ENCODE measurements at places on chromosomes 13 and 19.
A peak's percentile ranks its signal among the peaks of the same experiment; 100 is the strongest.

GRCh38 chr13:40315416-40316064 is 350.9 kb downstream of the FOXO1 start:
- no peak for DNase-seq

- no peak for DNase-seq
Measured at GRCh38 chr19:18418483-18419194, 559 bp upstream of the SSBP4 start.

GRCh38 chr19:44113784-44114390 is 688 bp downstream of the ZNF225 start:
- no peak for DNase-seq

DNA sequence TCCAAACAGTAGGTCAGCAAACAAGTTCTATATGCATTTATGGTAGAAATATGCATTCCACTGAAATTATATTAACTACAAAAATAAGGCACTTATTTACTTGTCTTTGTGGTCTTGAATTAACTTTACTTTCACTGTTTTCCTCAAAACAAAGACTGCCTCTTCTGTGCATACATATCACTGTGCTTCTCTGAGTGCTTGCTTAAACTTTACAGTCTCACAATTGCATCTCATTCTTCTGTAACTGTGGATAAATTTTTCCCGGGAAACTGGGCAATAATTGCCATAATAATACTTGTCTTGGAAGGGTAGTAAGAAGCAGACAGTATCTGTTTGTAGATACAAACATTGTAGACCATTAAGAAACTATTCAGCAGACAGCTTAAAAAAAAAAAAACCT is 38.4 kb downstream of the EFNB2 start:
- DNase-seq, result no peak

GRCh38 chr13:101325423-101325822 is 90.9 kb downstream of the NALCN start:
- no peak for DNase-seq

DNA sequence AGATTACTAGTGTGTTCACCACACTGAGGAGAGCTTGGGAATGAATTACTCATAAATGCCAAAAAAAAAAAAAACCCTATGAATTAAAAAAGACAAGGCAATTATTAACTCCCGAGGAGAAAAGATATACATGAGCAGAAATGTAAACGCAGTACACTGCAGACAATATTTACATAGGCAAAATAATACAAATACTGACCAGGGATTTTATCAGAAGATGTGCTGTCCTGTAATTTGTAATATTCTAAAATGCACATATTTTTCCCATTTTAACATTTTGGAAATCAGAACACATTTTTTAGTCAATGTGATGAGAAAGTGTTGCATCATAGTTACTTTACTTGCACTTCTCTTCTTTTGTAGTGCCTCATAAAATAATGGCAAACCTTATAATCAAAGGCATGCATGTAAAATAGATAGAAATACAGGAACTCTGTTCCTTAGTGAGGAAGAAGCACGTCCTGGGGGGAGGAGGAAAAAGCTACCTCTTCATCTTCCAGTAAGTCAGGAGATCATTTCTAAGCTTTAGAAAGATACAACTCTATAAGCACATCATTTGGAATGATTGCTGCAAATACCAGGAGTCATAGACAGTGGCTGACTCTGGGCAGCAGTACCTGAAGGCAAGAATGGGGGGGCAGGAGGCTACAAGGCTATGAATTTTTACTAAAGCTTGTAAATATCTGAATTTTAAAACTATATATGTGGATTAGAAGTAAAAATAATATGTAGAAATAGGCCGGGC is 46.3 kb upstream of the KATNAL1 start:
- DNase-seq, result no peak

- DNase-seq, result no peak
Measured at GRCh38 chr19:45117167-45117594, 24.2 kb downstream of the PPP1R37 start.

- no peak for DNase-seq
Measured at GRCh38 chr13:73820285-73820684, 313.9 kb downstream of the KLF12 start.

DNA sequence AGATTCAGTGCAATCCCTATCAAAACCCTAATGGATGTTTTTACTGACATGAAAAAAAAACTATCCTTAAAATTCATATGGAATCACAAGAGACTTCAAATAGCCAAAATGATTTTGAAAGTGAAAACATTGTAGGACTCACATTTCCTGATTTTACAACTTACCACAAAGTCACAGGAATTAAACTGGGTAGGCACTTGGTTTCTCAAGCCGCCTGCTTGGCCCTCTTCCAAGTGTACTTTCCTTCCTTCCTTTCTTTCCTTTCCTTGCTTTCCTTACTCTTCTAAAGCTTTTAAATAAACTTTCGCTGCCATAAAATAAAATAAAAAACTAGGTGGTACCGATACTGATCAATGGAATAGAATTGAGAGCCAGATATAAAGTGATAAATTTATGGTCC is 21.0 kb upstream of the CD33 start:
- no peak for DNase-seq

DNA sequence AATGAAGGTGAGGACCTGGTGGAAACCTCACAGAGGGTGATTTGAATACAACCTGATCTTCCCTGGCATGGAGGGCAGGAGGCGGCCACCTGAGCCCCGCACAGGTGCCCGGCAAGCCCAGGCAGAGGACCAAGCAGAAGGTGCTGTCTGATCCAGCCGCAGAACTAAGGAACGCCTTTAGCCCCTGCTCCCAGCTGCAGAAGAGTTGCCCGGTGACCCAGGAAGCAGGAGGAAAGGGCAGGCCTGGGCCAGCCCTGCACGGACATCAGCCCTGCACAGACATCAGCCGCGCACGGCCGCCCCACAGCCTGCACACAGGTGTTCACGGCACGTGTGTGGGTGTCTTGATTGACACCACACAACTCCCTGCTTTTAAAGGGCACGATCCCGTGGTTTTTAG is 43.1 kb downstream of the RASA3 start:
- no peak for DNase-seq

GRCh38 chr19:12912571-12912970 is 6.5 kb downstream of the SYCE2 start:
- no peak for DNase-seq

GRCh38 chr19:46813839-46814358 is 25.5 kb upstream of the SLC1A5 start:
- DNase-seq, result peak; percentile 33

- no peak for DNase-seq
Measured at GRCh38 chr19:27775395-27775794, 1437.6 kb downstream of the UQCRFS1 start.

DNA sequence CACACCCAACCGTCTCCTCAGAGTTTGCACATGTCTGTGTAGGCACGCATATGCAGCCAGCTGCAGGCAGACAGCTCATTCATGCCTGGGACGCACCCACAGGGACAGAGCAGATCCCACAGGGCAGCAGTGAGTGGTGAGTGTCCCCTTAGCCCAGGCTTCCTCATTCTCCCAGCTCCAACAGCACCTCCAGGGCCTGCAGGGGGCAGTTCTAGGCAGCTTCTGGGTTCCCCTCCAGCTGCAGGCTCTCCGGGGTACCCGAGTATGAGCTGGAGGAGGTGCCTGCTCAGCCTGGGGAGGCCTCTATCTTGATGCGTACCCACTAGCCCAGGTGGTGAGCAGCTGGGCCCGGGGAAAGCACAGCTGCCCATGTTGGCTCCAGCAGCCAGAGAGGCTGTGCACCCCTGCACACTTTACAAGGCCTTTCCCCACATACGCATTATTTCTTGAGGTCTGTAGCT is 1.3 kb upstream of the SHANK1 start:
- no peak for DNase-seq

- DNase-seq, result no peak
Measured at GRCh38 chr19:5864725-5865486, 5.4 kb downstream of the FUT5 start.

DNA sequence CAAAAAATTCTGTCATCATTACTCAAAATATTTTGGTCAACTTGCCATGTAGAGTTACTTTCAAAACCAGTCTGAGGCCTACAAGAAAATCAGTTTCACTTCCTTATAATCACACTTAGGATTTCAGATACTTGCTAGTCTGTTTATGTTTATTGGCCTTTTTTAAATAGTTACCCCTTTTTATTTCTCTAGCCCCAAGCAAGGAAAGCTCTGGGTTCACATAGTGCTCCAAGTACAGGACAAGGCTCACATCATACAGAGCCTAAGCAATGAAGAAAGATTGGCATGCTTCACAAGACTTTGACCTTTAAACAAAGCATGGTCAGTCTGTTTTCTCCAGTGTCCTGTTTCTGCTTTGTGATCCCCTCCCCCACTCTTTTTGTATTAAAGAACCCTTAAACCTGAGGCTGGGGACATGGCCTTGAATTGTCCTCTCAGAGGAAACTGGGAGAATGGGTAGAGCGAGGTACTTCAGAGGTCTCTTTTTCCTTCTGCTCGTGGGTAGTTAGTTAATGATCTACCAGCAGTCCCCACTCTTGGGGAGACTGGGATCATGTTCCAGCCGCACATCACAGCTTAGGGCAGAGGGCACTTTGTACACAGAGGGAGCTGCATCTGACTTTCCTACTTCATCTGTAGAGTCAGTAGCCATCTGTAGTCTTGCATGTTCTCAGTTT is 30.7 kb downstream of the CEACAM1 start:
- no peak for DNase-seq
